Stimulated activated CD8-positive, alpha-beta memory T cell treated with anti-CD3 and anti-CD28 coated beads, Interleukin-15, amount 100 ng/mL, for 4 hours (primary cell): ENCODE measurements at places on chromosomes 16 and 17.

GRCh38 chr16:1527836-1528811 lies 5.3 kb upstream of the TMEM204 start:
- DNase-seq = no peak

GRCh38 chr17:58352596-58353388 lies 791 bp upstream of the SUPT4H1 start:
- DNase-seq = no peak

- DNase-seq = no peak
Measured at GRCh38 chr16:711548-712320, 3.2 kb upstream of the METRN start.

GRCh38 chr16:75106351-75107274 lies 10.0 kb downstream of the LDHD start:
- DNase-seq = no peak

- DNase-seq = no peak
Measured at GRCh38 chr17:73647772-73648542, 3.7 kb upstream of the SDK2 start.

DNA sequence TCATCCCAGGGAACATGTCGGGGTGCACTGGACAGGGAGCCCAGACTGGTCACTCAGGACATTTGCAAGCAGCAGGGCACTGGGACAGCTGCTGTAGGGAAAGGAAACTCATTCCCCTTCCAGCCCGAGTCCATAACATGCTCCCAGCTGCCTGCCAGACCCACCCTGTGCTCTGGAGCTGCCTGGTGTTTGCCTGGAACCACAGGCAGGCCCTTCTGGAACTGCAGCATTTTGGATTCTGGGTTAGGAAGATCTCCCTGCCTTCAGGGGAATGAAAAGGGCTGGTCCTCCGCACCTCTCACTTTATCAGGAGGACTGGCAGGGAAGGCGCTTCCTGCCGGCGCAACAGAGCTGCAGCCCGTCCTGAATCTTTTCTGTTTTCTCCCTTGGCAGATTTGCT lies 41.2 kb downstream of the MEAK7 start:
- DNase-seq = no peak

DNA sequence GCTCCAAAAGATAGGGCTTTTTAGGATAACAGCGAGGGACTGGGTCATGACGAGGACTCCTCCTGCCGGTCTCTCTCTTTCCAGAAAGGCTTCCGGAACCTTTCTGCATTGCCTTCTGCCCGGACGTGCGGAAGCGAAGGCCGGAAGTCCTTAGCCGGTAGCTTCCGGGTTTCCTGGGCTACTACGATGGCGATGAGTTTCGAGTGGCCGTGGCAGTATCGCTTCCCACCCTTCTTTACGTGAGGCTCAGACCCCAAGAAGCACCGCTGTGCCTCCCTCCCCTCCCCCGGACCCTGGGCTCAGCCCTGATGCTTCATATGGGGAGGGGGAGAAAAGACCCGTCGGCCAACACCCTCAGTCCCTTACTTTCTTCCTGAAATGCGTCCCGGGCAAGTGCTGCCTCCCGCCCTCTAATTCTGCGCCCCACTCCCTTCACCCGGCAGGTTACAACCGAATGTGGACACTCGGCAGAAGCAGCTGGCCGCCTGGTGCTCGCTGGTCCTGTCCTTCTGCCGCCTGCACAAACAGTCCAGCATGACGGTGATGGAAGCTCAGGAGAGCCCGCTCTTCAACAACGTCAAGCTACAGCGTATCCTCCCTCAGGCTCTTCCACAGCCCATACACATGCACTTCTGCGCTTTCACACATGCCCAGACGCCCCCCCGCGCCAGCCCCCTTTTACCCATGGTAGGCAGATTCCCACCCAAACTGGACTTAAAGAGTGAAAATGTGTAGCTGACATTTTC lies at the start of gene VPS25:
Gene VPS25 (plus strand): TSS at position 160 of the 746 bp plus-strand sequence. CDS start 27 bp downstream, at position 187.
- peak; percentile 51 for DNase-seq

- DNase-seq = no peak
Measured at GRCh38 chr16:4511441-4512082, 27.0 kb downstream of the CDIP1 start.

DNA sequence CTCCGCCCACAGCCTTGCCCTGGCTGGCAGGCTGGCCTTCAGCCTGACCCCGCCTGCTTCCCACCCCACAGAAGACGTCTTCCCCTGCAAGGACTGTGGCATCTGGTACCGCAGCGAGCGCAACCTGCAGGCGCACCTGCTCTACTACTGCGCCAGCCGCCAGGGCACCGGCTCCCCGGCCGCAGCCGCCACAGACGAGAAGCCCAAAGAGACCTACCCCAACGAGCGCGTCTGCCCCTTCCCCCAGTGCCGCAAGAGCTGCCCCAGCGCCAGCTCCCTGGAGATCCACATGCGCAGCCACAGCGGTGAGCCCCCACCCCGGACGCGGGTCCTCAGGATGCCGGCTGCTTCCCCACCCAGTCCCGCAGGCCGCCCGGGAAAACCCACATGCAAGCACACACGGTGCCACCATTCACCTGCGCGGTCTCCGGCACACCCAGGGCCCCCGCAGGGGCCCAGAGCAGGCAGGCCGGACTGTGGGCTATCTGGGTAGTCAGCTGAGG lies 38.2 kb upstream of the ZC3H18 start:
- DNase-seq = no peak

GRCh38 chr17:78973196-78973595 lies 6.5 kb downstream of the LGALS3BP start:
- DNase-seq = no peak

GRCh38 chr17:72622661-72623433 lies 469.6 kb downstream of the SLC39A11 start:
- DNase-seq = no peak

DNA sequence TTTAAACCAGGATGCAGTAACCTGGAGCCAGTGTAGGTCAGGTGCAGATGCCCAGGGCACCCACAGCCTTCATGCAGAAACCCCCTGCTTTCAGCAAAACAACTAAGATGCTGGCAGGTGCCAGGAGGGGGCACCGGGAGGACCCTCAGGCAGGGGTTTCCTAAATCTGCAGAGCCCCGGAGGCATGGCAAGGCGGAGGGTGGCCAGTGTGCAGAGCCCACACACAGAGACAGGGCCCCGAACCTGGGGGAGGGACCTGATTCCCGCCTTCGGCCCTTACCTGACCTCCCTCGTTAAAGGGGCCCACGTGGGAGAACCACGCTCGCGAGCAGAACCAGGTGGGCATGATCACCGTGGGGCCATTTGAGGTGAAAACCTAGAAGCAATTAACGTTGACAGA lies 114.0 kb upstream of the METRNL start:
- DNase-seq = no peak

DNA sequence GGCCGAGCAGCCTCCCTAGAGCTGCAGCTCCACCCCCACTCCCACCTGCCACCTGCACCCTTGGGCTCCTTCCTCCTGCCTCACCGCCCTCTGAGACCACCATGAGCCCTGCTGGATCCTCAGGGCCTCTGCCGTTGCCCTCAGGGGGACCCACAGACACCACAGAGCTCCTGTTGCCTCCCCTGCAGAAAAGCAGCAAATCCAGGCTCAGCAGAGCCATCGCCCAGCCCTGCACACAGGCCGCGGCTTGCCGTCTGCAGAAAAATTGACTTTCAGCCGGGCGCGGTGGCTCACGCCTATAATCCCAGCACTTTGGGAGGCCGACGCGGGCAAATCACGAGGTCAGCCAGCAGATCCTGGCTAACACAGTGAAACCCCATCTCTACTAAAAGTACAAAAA lies 7.0 kb upstream of the PPP1R27 start:
- no peak for DNase-seq

GRCh38 chr17:48541577-48542113 lies 3.3 kb downstream of the HOXB2 start:
- no peak for DNase-seq

DNA sequence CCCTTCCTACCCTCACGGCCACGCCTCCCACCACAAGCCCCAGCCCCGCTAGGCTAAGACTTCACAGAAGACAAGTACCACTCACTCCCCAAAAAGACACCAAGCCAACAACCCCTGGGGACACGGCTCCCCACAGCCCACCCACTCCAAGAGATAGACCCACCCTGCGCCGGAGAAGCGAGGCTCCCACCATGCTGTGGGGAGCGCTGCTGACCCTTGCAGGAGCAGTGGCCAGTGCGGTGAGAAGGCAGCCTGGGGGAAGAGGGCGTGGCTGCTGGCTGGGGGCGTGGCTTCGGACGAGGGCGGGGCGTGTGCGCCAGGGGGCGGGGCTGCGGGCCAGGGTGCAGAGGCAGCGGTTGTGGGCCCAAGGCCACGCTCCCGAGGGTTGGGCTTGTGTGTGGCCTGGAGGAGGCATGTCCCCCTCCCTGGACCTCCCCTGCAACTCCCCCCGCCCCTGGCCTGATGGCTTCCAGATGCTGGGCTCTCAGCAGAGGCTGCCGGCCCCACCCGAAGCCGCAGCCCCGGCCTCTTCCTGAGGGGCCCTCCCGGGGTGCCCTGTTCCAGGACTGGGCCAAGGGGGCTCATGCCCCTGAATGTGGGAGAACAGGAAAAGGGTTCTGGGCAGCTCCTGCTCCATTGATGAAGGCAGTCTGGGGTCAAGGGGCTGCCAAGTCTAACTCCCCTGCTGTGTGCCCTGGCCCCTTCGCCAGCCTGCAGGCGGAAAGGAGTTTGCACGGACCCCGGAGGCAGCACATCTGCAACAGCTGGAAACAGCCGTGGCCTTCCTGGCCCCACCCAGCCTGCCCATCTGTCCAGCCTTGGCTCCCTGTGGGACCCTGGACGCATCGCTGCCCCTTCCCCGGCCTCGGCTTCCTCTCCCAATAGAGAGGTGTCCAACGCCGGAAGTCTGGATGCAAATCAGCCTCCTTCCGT lies 9.1 kb downstream of the TFAP4 start:
- no peak for DNase-seq

DNA sequence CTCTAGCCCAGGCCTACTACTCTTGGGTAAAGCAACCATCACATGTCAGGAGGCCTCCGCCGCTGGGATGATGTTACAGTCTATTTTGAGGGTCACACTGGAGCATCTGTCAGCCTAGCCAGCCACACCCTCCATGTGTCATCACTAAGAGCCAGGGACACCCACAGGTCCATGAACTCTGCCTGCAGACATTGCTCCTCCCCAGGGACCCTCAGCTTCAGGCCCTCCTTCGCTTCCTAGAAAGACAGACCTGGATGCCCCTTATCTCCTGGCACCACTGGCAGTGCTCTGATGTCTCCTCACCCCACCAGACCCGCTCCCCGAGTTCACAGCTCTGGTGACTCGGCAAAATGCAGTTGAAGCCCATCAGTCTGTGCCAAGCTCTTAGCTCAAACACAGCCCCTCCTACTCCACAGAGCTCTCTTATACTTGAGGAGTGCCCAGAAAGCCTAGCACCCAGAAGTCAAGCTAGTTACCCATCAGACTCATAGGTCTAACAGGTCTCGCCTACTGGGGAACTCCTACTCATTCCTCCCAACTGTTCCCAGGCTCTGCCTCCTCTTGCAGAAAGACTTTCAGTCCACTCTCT lies 5.9 kb downstream of the RANBP10 start:
- no peak for DNase-seq

- no peak for DNase-seq
Measured at GRCh38 chr16:64869781-64870180, 252.1 kb downstream of the CDH11 start.

DNA sequence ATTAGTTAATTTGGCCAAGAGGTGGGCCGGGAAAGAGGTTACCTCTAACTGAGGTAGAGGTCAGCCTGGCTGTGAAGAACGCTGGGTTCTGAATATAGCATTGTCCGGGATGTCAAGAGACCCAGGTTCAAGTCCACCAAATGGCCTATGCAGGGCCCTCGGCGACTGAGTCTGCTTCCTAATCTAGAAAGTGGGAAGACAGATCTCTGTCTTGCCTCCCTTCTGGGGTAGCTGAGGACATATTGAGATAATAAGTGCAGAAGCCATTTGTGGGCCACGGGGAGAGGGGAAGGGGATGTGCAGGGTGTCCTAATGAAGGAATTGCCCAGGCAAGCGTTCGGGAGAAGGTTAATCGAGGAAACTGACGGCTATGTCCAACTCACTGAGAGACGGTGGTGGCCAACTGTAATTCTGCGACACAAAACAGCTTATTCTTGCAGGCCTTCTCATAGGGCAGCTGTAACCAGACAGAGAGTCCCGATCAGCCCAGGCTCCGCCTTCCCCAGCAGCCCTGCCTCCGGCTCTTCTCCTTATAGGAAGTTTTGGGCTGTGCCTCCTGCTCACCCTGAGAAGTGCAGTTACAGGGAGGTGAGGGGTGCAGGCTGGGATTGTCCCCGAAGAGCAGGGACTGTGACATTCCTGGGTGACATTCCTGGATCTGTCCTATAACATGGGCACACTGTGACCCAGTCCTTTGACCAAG lies 15.9 kb downstream of the HASPIN start:
- DNase-seq = no peak

GRCh38 chr16:84593825-84594724 lies 23.8 kb downstream of the COTL1 start:
- peak; percentile 59 for DNase-seq

GRCh38 chr17:8609910-8610309 lies 20.6 kb downstream of the MYH10 start:
- no peak for DNase-seq

DNA sequence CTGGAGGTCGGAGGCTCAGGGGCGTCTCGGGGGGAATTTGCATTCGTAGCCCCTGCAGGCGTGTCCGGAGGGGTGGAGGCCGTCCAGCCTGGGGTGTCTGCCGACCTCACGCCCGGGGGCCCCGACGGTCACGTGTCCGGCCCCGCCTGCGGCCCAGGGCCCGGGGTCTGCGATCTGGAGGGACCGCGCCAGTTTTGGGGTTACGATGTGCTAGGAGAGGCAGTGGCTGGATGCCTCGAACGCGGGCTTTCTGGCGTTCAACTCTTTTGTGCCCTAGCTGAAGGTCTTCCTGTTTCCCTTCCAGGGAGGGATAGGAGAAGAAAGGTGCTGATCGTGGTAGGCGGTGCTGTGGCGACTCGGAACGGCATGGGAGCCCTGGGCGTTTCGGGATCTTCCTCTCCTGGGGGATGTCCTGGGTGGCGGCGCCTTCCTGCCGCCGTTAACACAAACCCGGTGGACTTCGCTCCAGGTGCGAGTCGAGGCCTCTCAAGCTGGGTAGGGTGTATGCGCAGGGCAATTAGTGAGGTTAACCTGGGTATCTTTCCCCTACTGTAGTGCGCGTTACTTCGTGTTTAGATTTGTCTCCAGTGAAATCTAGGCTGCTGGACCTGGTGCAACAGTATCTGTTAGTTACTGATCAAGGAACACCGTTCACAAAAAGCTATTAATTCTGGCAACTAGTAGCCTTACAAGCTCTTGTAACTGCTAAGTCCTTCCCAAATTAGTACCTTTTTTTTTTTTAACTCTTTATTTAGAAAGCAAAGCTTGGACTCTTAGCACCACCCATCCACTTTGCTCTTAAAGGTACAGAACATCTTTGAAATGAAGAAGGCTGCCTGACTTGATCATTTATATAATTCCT lies 1.3 kb downstream of the AKAP1 start:
- no peak for DNase-seq

DNA sequence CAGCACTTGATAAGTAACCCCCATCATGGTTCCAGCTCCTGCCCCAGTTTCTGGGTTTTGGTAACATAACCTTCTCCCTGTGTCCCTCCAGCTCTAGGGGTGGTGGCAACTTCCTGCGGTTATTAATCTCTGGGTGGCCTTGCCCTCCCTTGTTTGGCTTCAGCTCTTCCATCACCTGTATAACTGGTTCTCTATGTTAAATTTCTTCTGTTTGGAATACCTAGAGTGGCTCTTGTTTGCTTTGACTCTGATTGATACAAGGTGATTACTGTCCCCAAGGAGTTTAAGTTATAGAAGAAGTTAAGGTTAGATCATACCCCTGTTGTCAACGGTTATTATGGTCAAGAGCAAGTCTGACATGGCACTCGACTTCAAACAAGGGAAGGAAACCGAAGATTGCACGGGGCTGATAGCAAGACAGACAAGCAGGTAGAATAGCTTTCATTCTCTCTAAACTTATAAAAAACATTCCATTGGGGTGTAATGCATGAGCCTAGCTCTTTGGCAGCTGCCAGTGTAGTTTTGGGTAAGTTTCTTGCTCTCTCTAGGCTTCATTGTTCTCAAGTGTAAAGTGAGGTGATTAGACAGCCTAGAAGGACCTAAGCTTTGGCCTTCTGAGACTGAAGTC lies 11.0 kb upstream of the CCR7 start:
- DNase-seq = no peak
